ENCODE measurements at places on chromosomes 7 and 10.

GRCh38 chr10:83880252-83880791 is 259.0 kb upstream of the GHITM start:
- DNase-seq, result no peak

DNA sequence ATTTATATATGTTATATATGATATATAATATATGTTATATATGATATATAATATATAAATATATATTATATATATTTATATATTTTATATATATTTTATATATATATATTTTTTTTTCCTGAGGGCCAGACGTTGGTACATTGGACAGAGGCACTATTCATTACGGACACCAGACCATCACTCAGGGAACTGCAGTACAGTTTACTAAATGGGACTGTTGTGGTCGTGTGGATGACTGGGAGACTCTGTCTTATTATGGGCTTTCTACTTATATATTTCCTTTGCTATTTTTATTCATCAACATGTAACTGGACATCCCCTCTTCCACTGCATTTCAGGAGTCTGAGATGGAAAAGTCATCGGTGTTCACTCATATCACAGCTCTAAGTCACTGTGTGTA is 87.1 kb upstream of the PRKCQ start:
- DNase-seq, result no peak

DNA sequence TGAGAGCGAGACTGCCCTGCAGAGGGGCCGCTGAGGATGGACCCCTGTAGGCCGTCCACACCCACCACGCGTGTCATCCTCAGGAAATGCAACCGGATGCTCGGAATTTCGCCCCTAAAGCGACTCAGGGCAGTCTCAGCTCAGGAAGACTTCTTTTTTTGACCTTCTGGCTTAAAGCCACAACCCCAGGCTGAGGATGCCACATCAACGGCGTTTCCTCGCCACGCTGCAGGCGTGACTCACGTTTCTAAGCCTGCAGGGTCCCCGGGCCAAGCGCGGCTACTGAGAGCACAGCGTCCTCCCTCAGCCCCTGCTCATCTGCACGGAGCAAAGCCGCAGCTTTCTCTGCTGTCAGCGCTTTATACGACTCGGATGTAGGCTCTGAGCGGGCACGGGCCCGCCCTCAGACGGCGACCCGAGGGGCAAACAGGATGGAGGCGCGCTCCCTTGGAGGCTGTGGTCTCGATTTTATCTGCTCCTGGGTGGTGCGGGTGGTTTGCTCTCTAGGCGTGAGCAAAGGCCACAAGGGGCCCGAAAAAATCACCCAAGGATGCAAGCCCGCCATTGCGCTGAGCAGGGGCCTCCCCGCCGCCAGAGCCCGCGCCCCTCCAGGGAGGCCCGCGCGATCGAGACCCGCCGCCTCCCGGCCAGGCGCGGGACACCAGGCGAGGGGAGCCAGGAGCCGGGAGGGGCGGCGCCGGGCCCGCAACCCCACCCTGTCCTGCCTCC is 726 bp upstream of the INSIG1 start:
- DNase-seq, result peak; percentile 80

GRCh38 chr10:63618552-63618951 is 97.4 kb downstream of the REEP3 start:
- no peak for DNase-seq

DNA sequence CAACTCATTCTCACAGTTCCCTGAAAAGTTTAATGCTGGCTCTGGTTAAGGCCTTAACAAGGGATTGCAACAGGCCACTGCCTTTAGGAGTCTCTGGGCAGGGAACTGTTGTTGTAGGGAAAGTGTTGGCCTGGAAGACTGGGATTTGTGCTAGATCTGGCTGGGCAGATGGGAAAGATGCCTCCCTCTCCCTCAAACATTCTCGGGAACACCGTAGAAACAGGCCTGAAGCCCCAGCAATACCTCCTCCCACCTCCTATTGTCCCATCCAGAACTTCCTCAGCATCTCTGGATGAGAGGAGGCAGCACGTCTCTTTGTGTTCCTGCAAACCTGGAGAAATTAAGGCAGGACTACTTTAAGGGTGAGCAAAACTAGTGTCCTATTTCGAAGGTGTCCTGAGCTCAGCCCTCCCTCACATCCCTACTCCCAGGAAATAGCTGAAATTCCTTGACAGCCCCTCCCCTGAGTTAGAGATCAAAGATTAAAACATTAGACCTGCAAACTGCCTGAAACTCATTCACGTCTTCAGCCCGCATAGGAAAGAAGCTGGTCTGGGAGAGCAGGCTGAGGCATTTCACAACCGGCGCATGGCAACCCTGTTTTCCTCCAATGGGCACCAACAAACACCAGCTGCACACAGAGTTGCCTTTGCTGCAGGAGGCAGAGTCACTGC is 10.9 kb upstream of the MAP3K8 start:
- peak; percentile 91 for DNase-seq
